ENCODE measurements at places on chromosomes 5 and 9.

GRCh38 chr5:80220245-80220897 lies 35.5 kb downstream of the SERINC5 start:
- DNase-seq = no peak

DNA sequence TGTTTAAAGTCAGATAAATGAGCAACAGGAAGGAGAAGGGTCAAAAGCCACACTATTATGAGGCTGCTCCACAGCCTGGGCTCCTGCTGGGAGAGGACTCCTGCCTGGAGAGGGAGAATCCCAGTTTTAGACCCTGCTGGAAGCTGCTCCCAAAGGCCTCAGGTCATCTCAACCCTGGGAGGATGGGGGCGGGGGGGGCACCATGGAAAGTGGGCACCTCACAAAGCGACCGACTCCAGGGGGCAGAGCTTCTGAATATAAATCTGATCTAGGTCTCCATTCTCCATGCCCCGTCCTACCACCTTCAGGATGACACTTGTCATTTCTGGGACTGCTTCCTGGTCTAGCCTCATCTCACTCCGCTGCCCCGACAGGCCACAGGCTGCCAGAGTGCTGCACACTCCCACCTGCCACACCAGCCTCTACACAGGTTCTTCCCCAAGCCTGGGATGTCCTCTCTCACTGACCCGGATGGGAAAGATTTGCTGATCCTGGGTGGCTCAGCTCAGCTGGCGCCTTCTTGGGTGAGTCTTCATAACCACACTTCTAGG lies 183.4 kb downstream of the GAPVD1 start:
- no peak for DNase-seq

DNA sequence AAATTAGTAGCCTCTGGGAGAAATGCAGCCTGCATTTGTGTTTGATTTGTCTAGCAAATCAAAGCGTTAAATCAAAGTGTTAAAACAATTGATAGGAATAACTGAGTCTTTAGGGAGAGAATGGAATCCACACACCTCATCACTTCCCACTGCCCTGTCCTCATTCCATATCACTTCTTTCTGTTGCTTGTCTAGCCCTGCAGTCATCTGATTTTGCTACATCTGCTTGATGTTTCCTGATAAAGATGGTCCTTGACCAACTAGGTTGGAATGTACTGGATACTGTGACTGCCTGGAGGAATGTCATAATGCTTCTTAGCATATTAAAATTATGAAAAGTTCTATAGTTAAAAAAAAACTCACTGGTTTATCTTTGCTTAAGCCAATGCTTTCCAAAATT lies 119.9 kb downstream of the DOCK2 start:
- no peak for DNase-seq

DNA sequence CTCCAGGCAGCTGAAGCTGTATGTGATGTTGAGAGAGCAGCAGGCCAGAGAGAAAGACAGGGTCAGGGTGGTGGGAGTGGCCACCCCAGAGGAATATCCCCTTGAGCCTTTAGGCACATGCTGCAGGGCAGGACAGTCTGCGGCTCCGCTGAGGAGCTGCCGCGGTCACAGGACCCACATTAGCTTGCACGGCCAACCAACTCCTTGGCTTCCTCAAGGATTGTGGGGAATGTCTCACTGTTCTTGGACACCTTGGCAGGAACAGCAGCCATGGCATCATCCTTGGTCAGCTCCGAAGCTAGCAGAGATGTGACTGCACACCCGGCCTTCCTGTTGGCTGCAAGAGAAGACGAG lies 27.8 kb downstream of the PCDHGC5 start:
- DNase-seq = no peak

GRCh38 chr5:173688703-173689102 lies 72.3 kb upstream of the BOD1 start:
- DNase-seq = no peak

DNA sequence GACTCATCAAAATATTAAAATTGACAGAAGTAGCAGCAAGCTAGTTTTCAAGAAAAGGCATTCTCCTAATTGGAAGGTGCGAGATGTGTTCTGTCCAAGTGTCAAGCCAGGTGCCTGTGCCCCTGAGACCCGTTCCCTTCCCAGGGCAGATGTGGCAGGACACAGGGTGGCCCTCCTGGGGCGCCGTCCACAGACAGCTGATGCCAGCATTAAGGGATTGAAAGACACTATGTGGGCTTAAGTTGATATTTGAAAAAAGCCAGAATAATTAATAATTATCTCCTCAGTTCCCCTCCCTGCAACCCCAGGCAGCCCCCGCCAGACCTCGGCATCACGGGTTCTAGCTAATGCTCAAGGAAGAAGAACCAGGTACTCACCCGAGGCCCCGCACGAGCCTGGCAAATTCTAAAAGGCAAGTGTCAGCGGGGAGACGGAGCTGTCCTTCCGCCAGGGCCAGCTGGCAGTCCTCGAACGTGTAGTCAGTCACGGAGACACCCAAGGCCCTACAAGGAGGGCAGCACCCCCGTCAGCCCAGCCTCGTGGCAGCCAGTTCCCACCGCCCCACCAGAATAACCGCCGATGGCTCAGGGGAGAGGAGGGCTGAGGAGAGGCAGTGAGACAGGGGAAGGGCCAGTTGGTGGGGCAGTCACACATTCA lies 29.1 kb upstream of the SLC6A3 start:
- DNase-seq = no peak

- DNase-seq = no peak
Observed at GRCh38 chr5:27034565-27034964, 3.8 kb downstream of the CDH9 start.

DNA sequence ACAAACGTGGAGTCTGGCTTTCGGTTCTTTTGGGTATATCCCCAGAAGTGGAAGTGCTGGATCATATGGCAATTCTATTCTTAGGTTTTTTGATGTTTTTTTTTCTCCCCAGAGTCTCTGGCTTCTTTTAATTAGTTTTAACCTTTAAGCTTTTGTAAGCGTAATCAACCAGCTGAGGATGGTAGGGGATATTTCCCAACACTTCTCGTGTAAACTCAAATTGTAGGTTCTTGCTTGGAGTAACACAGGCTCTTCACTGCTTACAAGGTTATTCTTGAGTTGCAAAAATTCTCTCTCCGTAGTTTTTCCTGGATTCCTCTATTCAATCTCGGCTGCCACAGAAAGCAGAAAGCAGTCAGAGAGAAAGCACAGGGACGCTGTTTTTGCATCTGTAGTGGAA lies 11.9 kb downstream of the LAMC3 start:
- no peak for DNase-seq

GRCh38 chr5:158589939-158590338 lies 509.8 kb downstream of the EBF1 start:
- no peak for DNase-seq

DNA sequence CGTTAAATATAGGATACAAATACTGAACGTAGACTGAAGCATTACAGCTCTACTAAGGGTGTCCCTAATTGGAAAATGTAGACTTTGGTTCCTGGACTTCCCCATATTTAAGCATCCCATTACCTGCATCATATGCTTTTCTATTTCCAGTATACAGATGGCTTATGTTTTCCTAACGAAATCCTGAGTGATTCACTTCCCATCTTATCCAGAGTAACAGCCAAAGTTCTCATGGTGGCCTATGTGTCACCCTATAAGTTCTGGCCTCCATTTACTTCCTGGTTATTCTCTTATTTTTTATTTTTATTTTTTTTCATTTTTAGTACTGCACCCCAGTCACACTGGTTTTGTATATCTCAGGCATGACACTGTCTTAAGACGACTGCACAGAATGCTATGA lies 552.3 kb downstream of the PRDM9 start:
- no peak for DNase-seq

DNA sequence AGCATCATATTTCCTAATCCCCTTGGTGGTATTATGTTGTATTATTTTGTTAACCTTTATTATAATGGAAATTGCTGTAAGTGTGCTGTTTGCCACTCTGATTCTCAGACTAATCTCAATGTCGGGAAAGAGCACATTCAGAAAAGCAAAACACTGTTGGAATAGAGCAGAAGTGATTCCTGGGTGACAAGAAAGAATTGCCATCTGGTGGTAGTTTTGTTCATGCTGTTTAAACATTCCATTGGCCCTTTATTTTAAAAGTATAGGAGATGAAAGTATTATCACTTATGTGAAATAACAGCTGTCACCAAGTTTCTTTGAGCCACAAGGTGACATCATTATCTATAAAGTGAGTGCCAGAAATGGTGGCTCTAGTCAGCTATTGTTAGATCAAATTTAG lies 301.3 kb upstream of the SGCD start:
- DNase-seq = no peak

GRCh38 chr5:142926549-142926948 lies 156.4 kb downstream of the ARHGAP26 start:
- no peak for DNase-seq

DNA sequence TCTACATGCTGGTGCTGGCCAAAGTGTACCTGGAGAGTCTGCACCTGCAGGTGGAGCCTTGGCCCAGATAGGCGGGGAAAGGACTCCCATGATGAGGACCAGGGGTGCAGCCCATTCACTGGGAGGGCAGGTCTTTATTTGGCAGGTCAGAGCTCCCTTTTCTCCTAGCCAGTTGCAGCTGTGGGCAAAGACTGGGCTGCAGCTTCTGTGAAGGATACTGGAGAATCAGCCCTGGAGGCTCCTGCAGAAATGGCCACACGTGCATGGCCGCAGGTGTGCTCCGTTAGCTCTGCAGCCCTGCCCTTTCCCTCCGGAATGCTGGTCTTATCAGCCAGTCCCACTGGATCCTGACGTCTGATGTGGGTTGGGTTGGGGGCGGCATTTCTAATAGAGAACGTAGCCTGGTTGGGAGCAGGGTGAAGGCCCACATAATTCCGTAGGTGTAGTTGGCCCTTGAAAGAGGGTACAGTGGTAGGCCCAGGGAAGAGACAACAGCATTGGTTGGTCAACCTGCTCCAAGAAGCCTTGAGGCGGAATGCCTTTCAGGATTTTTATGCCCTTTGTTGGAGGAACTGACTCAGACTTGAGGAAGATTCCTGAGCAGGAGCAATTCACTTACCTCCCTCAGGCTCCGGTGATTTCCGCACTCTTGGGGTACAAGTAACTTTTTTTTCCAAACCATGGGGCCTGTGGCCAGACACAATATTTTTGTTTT lies 22.0 kb upstream of the TIFAB start:
- DNase-seq = no peak

GRCh38 chr5:177491429-177491945 lies 5.9 kb downstream of the PDLIM7 start:
- DNase-seq = peak; percentile 69

- no peak for DNase-seq
Observed at GRCh38 chr5:141359790-141360426, at the start of gene PCDHGB2. PCDHGB2 (plus strand) TSS chr5:141359994; CDS start chr5:141360136, 142 bp downstream.

GRCh38 chr5:32330126-32330971 lies 17.6 kb upstream of the MTMR12 start:
- no peak for DNase-seq

GRCh38 chr9:122370869-122371755 lies at the start of gene PTGS1:
PTGS1 (plus strand) TSS chr9:122371024; CDS start chr9:122371085, 61 bp downstream.
- peak; percentile 33 for DNase-seq

DNA sequence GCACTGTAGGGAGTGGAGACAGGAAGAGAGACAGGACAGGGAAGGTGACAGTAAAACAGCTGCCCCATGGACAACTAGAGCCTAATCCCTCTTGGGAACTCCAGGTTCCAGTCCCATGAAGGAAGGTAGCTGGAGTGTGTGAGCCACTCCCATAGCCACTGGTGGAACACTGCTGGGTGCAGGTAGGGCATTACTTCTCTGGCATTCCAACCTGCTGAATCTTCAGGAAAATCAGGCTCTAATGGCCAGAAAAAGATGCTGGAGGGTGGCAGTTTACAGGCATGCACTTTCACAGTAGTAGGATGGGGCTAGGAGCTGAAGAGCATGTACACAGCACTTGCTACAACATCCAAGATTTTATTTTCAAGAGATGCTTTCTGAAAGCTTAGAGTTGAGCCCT lies 259.4 kb downstream of the AUH start:
- DNase-seq = no peak

GRCh38 chr9:88544245-88544644 lies 9.3 kb downstream of the NXNL2 start:
- DNase-seq = no peak

DNA sequence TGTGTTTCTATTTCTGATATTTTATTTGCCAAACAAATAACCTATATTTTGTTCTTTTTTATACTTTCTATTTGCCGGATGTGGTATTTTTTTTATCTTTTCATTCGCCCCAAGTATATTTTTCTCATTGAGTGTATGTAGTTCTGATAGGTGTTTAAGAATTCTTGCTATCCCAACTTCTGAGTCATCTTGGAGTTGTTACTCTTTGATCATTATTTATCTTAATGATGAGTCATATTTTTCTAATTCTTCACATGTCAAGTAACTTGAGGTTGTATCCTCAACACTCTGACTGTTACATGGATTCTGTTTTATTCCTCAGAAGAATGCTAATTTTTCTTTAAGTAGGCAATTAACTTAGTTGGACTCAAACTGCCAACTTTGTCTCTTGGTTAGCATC lies 498.1 kb downstream of the TLE1 start:
- DNase-seq = no peak

DNA sequence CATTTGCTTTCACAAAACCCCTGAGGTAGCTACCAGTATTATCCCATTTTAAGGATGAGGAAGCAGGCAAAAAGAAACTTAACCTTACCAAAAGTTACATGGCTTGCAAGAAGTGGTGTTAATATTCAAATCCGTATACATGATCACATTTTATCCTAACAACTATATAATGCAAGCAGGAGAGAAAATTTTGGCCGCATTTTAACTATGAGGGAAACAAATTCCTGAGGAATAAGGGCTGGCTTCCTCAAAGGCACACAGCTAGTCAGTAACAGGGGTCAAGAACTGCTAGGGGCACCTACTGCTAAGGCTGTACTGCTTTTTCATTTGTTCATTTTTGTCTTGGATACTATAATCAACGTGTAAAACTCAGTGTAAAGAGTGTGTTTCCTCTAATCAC lies 81.0 kb downstream of the LHFPL2 start:
- DNase-seq = no peak

DNA sequence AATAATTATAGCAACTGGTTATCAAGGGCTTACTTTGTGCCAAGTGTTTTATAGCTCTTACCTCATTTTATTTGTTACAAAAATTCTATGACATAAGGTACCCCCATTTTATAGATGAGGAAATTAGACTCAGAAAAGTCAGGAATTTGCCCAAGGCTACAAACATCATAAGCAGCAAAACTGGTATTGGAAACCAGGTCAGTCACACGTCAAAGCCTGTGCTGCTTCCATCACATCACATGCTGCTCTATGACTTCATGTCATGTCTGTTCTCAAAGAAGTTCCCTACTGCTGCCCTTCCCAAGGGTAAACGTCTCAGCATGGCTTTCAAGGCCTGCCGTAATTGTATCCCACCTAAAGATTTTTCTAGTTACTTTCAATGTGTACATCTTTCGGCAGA lies 6.9 kb upstream of the KIF2A start:
- DNase-seq = no peak
